ENCODE measurements at places on chromosomes 16 and 17. TPM values are rescaled to one million over a fixed set of nuclear protein-coding genes. Genes with fewer than 3 reads are reported as not detected.

- DNase-seq, result no peak
Observed at GRCh38 chr16:13130586-13130985, 229.2 kb downstream of the SHISA9 start.

KRT24 gene
- total RNA-seq, result 0.46 TPM

GRCh38 chr17:46911311-46911710, 11.6 kb upstream of the GOSR2 start:
- no peak for DNase-seq

DNA sequence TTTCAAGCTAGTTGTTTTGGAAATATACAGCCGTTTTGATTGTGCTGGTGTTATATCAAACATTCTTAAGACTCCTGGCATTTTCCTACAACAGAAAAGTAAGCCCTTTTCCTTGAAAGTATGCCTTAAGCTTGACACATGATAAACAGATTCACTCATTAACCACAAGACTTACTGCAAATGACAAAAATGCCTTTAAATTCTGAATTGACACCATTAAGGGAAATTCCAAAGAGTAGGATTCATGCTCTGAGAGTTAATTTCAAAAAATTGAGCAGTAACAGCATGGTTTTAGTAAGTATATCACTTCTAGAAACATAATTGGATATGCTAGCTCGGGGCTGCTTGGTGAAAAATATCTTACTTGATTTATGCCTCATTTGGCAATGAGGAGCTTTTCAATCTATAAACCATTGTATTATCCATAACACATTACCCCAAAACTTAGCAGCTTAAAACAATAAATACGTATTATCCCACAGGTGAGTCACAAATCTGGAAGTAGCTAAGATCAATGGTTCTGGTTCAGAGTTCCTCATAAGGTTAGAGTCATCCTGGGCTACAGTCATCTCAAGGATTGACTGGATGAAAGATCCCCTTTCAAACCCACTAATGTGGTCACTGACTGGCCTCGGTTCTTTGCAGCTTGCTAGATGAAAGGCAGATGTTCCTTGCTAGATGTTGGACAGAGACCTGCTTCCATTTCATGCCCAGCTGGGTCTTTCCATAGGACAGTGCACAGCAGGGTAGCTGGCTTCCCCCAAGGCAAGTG, 8.2 kb upstream of the PHAF1 start:
- DNase-seq, result no peak

GRCh38 chr17:66675273-66675990, 159.5 kb upstream of the CACNG5 start:
- DNase-seq, result no peak

DNA sequence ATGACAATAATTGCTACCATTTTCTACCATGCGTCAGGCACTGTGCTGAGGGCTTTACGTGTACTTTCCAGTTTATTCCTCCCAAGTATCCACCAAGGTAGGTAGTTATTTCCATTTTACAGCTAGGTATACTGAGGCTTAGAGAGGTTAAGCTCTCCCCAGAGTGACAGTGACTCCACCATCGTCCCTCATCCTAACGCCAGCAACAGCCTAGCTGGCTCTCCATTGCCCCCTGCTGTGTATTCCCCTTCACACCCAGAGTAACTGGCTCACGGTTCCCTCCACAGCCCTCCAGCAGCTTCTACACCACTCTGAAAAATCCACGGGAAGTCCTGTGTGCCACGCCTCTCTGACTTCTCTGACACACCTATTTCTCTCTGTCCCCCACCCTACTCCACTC, 7.1 kb upstream of the ASGR1 start:
- no peak for DNase-seq

CLEC18B gene
- 1.6 TPM for total RNA-seq

- no peak for DNase-seq
Observed at GRCh38 chr16:82360024-82360783, 190.2 kb upstream of the MPHOSPH6 start.

DNA sequence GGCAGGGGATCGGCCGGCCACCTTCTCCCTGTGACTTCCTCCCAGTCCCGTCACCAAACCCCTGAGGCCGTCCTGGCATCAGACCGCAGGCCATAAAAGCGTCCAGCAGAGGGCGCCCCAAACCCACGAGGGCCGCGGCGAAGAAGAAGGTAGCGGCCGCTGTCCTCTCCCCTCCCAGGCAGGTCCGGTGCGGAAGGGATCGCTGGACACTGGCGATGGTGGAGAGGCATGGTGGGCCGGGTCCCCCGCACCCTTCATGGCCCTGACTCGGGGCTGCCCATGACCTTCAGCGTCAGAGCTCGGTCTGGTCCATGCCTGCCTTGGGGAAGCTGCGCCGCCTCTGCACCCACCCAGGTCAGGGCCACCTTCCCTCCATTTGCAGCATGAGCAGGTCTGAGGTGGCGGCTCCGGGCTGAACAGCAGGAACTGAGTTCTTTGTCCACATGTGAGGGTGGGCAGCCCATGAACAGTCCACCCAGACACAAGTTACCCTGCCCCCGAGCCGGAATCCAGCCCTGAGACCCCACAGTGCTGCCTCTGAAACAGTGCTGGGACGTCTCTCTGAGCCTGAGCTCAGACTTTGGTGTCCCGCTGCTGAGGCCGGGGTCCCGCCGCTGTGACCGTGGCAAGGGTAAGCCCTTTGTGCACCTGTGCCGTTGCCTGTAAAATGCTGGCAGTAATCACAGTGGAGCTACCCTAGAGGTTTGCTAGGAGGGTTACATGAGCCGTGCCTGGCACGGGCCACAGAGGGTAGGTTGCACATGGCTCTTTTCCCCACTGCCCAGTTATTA, 40.8 kb upstream of the CMIP start:
- peak; percentile 94 for DNase-seq

GRCh38 chr17:39213852-39214251, 11.9 kb downstream of the STAC2 start:
- no peak for DNase-seq

FLII gene
- total RNA-seq, result 276 TPM

DNA sequence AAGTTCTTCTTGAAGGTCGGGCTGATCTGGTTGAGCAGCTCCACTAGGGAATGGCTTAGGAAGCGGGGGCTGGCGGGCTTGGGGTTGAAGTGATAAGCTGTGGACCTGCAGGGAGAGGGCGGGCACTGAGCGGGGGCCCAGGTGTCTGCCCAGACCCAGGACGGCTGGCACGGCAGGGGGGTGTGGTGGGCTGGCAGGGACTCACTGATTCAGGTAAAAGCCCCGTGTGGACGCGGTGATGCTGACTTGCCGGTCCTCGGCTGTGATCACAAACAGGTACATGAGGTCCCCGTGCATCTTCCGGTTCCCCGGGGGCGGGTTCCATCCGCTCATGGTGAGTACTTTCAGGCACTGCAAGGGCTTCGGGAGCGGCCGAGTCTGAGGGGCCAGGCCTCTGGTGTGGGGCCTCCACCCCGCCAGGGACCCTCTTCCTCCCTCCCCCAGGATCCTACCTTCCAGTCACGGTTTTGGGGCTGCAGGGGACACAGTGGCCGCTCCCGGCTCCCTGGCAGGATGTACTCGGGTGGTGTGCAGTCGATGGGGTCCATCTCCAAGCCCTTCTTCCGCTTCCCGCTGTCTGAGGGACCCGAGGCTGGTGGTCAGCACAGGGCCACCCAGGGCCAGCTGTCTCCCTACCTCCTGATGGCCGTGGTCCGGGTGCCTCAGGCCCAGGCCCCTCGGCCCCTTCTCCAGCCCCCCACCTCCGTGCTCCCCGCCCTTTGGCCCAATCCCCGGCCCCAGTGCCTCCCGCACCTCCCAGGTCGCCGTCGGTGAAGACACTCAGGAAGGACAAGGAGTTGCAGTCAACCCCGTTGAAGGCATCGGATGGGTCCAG, 10.2 kb downstream of the CLUH start:
- DNase-seq, result no peak

- DNase-seq, result peak; percentile 31
Observed at GRCh38 chr16:28218109-28218508, 6.3 kb upstream of the XPO6 start.

SEZ6L2 gene
- 13.0 TPM for total RNA-seq

DNA sequence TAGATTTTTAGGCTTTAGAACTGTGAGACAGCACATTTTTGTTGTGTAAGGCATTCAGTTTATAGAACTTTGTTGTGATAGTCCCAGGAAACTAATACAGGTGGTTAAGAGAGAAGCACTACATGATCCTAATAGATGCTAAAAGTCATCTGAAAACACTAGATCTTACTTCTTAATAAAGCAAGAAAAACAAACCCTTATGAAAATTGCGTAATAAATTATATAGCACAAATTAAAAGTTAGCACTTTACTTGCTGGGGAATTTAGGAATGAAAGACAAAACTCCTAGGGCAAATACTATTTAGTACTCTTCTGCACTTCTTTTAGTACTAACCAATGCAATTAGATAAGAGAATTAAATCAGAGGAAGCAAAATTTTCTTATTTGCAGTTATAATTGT, 163.3 kb upstream of the SHISA6 start:
- DNase-seq, result no peak

GRCh38 chr17:31523862-31524730, 132.6 kb downstream of the RAB11FIP4 start:
- DNase-seq, result no peak

DNA sequence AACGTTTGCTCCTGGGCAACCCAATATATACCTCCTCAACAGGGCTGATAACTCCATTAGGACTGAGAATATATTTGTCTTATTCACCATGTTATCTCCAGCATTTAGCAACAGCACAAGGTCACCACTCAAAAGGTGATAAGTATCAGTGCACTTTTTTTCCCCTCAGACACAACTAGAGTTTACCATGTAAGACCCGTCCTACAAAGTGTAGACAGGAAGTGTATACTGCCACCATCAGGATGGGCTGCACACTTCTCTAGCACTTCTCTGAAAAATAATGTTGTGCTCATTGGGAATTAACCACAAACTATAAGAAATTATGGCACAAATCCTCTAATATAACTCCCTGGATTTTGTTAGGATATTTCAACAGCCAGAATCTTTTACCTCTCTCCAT, 5.7 kb upstream of the VAT1L start:
- no peak for DNase-seq

TUBD1 gene
- total RNA-seq, result 6.0 TPM

DLX4 gene
- not detected for total RNA-seq

DNA sequence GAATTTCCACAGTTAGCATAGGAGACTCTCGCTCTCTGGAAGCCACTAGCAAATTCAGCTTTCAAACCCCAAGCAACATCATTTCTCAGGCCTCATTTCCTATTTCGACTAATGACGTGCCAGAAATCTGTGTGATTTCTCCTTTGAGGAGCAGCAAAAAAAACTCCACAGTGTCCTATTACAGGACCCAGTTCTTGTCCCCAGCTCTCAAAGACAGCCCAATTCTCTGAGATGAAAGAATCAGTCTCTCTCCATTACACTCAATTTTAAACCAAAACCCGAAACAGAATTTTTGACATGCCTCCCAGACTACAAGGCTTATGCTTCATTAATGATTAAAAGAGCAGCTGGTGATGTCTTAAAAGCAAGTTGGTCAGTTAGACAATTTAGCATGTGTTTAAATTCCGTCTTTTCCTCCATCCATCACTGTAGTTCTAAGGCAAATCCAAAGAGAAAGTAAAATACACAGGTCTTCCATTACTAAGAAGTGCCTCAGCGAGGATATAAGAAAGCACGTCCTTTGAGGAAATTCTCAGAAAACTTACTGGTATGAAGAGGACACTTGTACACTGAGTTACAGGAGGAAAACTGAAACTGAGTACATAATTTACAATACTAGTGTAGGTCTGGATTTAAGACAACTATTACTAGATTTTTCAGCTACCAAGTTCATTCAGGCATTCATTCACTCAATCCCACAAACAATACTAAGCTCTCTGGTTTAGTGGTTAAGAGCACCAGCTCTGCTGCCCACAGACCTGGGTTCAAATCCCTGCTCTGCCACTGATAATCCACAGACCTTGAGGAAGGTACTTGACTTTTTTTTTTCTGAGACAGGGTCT, 12.5 kb downstream of the TOM1L2 start:
- no peak for DNase-seq

- DNase-seq, result no peak
Observed at GRCh38 chr17:5883775-5884665, 186.2 kb upstream of the WSCD1 start.

- peak; percentile 11 for DNase-seq
Observed at GRCh38 chr17:29573558-29573869, 5.0 kb downstream of the TP53I13 start.
